ENCODE measurements at places on chromosomes 3 and 15. TPM values are rescaled to one million over a fixed set of nuclear protein-coding genes. Genes with fewer than 3 reads are reported as not detected.

The SLC28A2 gene
- not detected for total RNA-seq

The SMCO1 gene
- total RNA-seq: not detected

The GOLGA8O gene
- 1.7 TPM for total RNA-seq

The TRIM42 gene
- total RNA-seq: not detected

The GOLGA8J gene
- total RNA-seq: not detected

The GOLGA8G gene
- total RNA-seq: not detected

The B3GALNT1 gene
- 37.5 TPM for total RNA-seq

The CD86 gene
- 6.1 TPM for total RNA-seq

DNA sequence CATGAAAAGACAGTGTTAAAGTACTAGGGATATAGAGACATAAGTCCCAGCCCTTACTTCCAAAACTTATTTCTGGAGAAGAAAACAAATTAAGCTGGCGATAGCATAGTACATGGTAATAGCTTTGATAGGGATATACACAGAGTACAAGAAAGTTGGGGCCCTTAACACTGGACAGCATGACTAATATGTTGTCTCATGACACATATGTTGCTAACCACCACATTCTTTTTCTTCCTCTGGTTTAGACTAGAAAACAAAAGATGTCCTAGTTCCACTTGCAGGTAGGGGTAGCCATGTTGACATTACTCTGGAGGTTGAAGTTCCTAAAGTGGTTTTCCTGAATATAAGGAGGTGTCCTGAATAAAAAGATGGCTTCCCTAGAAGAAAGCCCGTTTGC lies 75.3 kb downstream of the RFX7 start:
- no peak for DNase-seq

- no peak for DNase-seq
Measured at GRCh38 chr15:87764461-87765240, 491.9 kb downstream of the NTRK3 start.

DNA sequence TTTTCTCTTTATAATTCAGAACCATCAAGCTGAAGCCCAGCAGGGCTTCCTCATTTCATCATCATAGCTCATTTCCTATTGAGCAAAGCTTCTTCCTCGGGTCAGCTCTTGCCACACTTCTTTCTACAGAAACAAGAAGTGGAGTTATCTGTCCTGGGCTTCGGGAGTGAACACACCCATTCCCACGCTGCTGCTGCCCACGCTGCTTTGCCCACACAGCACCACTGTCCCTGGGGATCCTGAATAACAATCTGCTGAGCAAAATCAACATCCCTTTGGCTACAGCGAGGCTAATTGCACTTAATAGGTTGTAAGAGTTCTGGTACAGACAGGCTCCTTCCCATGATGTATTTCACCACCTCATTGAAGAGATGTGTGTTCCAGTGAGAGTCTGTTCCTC lies 23.7 kb downstream of the CEP19 start:
- no peak for DNase-seq

DNA sequence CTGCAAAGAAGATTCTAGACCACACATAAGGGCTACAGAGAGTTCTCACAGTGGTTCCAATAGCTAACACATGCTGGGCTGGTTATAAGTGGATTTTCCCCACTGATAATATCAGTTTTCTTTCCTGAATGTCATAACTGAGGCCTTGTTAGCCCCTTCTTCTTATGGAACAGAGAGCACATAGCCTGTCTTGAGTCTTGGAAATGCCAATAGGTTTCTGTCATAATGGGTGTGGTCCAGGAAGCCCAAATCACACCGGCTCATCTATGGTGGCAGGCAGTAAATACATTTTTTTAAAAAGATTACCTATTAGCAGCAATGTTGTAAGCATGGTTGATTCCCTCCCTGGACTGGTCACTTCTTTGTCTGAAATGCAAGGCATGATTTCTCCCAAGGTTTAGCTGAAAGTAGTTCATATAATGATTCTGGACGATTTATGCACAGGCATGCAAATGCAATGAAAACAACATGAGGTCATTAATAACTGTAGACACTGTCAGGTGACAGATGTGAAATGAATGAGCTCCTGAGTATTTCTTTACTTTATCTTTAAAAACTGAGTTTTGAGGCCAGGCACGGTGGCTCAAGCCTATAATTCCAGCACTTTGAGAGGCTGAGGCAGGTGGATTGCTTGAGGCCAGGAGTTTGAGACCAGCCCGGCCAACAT lies 67.2 kb upstream of the ATP2C1 start:
- no peak for DNase-seq

DNA sequence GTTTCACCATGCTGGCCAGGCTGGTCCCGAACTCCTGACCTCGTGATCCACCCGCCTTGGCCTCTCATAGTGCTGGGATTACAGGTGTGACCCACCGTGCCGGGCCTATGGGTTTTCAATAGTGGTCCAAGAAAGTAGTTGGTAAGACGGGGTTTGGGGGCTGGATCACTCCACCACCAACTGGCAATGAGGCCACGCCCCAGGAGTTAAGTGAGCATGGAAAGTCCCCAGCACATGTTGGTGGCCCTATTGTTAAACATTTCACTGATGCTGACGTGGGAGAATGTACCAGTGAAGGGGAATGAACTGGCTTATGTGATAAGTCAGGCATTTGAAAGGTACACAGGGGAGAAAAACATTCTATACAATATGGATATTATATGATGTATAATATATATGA lies 80.4 kb downstream of the CHRD start:
- no peak for DNase-seq

GRCh38 chr3:81516042-81516441 lies 245.4 kb downstream of the GBE1 start:
- DNase-seq: no peak

- no peak for DNase-seq
Measured at GRCh38 chr3:161230621-161231171, 9.6 kb downstream of the NMD3 start.
